Stimulated activated CD4-positive, alpha-beta T cell treated with anti-CD3 and anti-CD28 coated beads, Interleukin-4, amount 100 ng/mL, for 24 hours (primary cell): ENCODE measurements at places on chromosomes 1 and 21.

- no peak for DNase-seq
Measured at GRCh38 chr1:111463029-111463683, 10.6 kb upstream of the C1orf162 start.

DNA sequence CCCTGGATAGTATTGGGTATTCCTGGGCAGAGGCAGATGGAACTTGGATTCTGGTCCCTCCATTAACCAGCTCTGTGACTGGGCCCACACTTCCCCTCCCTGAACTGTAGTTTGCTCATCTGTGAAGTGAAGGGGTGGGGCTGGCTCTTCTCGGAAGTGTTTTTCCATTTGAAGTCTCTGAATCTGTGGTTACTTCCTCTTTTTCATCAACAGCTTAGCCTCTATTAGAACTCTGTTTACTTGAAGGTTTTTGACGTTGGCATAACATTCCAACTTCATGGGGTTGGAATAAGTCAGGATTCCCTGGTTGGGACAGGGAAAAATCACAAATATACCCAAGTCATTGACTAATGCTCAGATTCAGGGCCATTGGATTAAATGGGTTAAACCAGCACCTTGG lies 3.6 kb downstream of the KIAA0040 start:
- DNase-seq = peak; percentile 66

DNA sequence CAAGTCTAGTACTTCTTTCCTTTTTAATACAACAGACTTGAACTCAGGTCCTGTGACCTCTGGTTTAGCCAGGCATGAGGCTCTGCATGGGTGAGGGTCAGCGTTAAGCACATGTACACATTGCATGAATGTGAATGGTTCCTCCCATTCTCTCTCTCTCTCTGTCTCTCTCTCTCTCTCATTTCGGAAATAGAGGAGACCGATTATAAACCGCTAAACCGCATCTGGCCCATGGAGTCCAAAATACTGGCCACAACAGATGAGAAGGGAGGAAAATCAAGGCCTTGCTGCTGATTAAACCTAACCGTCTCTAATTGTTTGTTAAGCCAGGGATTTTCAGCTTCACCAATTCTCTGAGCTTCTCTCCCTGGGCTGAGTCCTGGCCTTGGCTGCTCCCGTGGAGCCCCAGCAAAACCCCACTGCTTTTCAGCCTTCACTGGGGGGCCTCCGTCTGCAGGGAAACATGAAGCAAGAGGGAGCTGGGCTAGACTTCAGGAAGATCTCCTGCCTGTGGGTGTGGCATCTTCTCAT lies 6.6 kb downstream of the RSPO1 start:
- DNase-seq = no peak

DNA sequence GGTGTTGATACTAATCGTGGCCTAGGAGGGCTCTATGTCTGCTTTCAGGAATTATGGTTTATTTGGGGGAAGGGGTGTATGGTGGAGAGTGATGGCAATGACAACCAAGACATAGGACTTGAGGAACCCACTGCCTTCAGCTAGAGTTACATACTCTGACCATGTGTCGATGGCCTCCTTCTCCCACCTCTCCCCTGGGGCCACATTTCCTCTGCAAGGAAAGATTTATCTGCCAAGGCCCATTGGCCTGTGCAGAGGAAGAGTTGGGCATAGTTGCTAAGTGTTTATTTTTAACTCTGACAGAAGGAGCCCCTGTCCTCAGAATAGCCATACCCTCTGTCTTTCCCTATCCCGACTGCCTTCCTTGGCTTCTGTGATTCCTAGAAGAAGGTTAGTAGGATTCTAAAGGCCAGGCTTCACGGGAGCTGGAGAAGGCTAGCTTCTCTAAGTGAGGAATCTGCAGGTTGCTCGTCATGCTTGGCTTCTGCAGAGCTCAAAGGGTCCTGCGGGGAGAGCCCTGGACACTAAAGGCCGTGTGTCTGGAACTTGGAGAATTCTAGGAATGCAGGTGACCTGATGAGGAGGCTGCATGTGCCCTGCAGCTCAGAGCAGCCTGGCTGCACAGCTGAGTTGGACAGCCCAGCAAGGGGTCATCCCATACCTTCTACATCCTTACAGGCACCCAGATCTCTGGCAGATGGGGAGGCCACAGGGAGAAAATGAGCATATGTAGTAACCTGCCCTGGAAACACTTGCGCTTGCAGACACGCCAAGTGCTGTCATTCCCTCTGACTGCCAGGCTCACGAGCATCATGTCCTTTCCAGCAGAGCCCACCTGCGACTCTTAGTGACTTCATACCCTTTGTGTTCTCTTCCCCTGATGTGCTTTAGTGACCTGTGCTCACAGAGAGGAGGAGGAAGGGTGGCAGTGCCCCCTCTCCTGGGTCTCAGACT lies 9.7 kb downstream of the MAPKAPK2 start:
- DNase-seq = no peak

GRCh38 chr1:22633697-22634463 lies 2.5 kb upstream of the C1QA start:
- no peak for DNase-seq

DNA sequence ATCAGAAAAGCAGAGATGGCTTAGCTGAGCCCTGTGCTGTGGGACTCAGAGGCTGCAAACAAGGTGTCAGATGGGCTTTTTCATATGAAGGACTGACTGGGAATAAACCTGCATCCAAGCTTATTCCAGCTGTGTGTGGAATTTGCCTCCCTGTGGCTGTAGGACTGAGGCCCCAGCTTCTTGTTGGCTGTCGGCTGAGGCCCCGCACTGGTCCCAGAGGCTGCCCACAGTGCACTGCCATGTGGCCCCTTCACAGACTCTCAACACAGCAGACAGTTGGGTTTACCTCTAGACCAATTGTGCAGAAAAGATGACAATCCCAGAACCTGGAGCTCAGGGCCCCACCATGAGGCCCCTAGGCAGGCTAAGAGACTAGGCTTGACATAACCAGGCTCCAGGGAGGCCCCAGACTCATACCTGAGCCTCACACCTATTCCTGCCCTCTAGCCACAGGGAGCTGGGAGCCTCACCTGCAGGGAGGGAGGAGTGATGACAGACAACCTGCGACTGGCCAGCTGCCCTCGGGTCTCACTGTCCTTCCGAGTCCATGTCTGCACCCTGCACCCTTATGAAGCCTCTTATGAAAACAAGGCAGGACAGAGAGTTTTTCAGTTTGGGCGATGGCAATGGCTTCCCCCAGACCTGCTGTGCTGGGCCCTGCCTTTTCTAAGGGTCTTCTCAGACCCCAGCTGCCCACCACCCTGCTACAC lies 615.5 kb downstream of the NPHP4 start:
- DNase-seq = no peak

DNA sequence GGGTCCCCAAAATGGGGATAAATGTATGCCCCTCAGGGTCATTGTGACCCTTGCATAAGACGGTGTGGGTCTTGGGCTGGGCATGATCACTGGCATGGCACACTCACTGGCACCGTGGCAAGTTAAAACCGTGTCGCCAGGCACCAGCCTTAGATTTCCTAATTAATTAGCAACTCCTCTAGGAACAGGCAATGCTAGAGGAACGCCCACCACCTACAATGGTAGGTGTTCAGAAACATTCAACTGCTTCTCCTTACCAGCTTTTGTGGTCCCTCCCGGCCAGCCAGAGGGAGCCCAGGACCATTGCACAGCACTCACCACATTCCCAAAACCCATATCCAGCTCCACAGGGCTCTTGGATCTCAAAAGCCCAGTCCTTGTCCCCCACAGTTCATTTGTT lies 36.4 kb downstream of the EPHA2 start:
- DNase-seq = no peak

- no peak for DNase-seq
Measured at GRCh38 chr1:66767626-66768025, 15.4 kb downstream of the DYNLT5 start.

- no peak for DNase-seq
Measured at GRCh38 chr1:54952950-54953718, 27.3 kb upstream of the TMEM61 start.

GRCh38 chr1:175174309-175175102 lies 18.1 kb downstream of the KIAA0040 start:
- DNase-seq = no peak

GRCh38 chr1:211935448-211935970 lies 99.8 kb downstream of the INTS7 start:
- peak; percentile 80 for DNase-seq

GRCh38 chr21:32806810-32807386 lies 35.3 kb upstream of the PAXBP1 start:
- DNase-seq = peak; percentile 62

- DNase-seq = no peak
Measured at GRCh38 chr1:54095546-54096226, 42.3 kb downstream of the TCEANC2 start.

GRCh38 chr1:29457496-29458368 lies 221.4 kb downstream of the PTPRU start:
- DNase-seq = no peak

DNA sequence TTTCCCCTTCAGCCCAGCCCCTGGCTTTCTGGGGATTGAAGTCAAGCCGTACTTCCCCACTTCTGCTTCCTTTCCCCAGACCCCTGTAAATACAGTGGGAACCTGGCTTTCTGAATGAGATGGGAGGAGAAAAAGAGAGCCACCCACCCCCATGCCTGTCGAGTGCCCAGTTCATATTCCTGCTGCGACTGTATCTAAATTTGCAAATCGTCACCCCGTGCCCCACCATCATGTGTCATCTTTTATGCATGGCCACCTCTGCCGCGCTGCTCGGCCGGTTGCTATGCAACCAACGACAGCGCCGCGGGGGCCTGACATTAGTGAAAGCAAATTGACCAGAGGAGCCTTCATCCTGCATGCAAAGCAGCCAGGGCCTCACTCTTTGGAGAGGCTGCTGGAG lies 143.0 kb downstream of the ELAVL4 start:
- DNase-seq = no peak

GRCh38 chr1:59354709-59355337 lies 57.9 kb downstream of the FGGY start:
- no peak for DNase-seq

DNA sequence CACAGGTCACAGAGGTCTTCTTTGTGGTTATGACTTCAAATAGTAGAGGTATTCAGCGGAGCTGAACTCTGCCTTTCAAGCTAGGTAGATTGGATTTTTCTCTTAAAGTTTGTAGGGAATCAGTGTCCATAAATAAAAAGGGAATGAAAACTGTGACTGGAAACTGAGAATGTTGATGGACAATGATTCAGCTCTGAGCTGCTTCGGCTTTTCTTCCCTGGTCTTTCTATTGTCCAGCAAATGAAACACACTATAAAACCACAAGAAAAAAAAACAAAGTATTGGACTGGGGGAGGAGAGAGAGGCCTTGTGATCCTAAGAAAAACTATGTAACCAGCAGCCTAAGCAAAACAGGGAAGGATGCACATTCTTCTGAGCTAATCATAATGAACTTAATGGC lies 11.1 kb downstream of the TNNI3K start:
- no peak for DNase-seq

DNA sequence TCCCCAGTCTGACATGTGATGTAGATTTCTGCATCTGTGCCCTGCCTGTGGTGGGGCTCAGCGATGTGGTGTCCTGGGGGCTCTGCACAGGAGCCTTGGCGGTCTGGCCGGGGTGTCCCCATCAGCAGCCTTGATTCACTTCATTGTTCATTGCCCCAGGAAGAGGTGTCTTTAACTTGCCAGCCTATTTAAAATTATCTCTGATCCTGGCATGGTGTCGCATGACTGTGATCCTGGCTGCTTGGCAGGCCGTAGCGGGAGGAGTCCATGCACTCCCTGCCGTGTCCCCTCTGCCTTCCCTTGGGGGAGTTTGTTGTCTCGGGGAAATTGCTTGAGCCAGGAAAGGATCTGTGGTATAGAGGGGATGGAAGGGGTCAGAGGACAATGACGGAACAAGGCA lies 59.9 kb downstream of the TRIM11 start:
- DNase-seq = no peak

GRCh38 chr1:95653618-95654017 lies 419.6 kb downstream of the RWDD3 start:
- no peak for DNase-seq

GRCh38 chr1:228669242-228669585 lies 66.1 kb upstream of the RHOU start:
- DNase-seq = no peak

GRCh38 chr1:169689395-169689794 lies 22.0 kb downstream of the SELL start:
- DNase-seq = no peak

- no peak for DNase-seq
Measured at GRCh38 chr1:76868154-76868882, 1.0 kb downstream of the ST6GALNAC5 start.

DNA sequence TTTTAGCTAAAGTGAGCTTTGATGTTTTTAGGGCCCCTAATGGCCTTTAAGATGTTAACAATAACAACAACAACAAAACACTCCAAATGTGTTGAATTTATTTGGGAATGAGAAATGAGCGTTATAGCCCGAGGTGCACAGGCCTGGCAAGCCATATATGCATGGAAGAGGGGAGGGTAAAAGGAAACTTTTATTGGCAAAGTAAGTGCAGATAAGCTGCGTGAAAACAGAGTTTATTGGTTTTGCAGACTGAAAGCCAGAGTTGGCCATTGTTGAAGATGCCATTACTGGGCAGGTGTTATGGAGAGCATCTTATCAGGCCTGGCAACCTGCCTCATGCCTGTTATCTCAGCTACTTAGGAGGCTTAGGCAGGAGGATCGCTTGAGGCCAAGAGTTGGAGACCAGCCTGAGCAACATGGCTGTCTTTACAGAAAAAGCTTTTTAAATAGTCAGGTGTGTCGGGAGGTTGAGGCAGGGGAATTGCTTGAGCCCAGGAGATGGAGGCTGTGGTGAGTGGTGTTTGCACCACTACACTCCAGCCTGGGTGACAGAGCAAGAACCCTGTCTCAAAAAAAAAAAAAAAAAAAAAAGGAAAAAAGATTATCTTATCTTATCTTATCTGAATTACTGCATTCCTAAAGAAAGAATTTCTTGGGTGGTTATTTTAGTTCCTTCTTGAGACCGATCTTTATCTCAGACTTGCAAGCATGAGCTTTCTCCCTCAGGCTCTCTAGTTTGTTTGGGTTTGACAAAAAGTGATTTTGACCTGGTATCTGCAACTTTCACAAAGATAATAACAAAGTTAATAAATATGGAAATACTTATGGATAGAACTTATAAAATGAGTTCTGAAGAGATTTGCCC lies 1.7 kb downstream of the PATJ start:
- DNase-seq = no peak

DNA sequence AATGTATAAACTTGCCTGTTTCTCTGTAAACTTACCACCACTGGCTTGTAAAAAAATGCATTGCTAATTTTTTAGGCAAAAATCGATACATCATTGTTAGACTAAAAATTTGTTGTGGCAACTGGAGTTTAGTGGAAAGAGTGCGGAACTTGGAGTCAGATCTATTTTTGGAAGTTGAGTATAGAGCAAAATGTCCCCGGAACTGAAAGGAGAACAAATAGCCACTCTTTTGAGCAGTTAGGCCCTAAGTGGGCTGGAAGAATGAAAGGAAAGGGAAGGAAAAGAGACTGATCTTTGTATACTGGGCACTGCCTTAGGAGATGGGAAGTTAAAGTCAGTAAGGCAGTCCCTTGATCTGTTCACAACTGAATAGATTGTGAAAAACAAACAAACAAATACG lies 30.2 kb downstream of the OPTC start:
- DNase-seq = no peak

GRCh38 chr1:27397749-27398148 lies 5.3 kb downstream of the GPR3 start:
- DNase-seq = no peak
